ENCODE measurements at places on chromosomes 12 and 14.

GRCh38 chr12:46177837-46178608, 90.8 kb downstream of the SLC38A1 start:
- no peak for DNase-seq

- DNase-seq, result no peak
Observed at GRCh38 chr14:71533390-71533789, 398.8 kb upstream of the RGS6 start.

- no peak for DNase-seq
Observed at GRCh38 chr14:72177251-72177650, 245.0 kb downstream of the RGS6 start.

DNA sequence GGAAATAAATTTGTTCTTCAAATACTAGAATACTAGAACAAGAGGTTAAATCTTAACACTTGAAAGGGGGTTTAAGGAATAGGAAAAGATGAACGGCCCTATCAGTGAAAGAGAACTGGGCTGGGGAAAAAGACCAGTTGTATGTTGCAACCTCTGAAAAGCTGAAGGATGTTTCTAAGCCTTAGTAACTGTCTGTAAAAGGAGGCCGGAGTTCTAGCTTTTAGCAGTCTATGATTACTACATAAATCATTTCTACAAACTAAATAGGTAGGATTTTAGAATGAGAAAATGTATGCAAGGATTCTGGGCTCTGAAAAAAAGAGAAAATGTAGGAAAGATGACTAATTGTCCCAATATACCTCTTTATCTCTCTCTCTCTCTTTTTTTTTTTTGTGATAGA, 4.9 kb downstream of the CERS5 start:
- DNase-seq, result no peak

DNA sequence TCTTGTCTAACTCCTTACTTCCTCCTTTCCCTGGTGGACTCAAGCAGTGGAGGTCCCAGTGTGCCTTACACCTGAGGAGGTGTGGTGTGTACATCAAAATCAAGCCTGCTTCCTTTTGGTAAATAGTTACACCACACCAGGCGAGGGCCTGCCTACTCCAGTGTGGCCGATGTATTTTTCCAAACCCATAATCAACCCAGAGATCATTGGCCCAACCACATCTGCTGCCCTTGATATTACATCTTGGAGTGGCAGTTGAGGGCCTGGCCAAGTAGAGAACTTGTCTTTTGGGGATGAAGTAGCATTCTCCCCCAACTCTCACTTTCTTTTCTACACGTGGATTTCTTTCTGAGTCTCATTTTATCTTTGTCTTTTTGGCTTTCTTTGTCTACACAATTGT, 187.4 kb downstream of the EFCAB11 start:
- no peak for DNase-seq

DNA sequence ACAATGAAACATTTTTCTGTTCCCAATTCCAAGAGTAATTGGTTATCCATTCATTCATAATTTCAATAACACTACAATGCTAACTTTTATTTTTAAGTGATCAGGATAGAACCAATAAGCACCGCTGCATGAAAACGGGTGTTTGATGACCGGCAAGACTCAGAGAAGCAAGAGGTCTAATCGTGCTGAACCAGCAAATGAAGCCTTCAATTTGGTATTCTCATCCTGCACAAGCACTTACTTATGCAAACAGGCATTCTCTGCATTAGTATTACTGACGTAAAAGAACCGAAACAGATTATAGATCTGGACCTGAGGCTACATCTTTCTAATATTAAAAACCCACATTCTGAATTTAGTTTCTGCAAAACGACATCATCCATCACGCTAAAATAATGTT, 67.7 kb downstream of the RBM19 start:
- no peak for DNase-seq

GRCh38 chr12:131914179-131914702, 14.8 kb upstream of the PUS1 start:
- no peak for DNase-seq

DNA sequence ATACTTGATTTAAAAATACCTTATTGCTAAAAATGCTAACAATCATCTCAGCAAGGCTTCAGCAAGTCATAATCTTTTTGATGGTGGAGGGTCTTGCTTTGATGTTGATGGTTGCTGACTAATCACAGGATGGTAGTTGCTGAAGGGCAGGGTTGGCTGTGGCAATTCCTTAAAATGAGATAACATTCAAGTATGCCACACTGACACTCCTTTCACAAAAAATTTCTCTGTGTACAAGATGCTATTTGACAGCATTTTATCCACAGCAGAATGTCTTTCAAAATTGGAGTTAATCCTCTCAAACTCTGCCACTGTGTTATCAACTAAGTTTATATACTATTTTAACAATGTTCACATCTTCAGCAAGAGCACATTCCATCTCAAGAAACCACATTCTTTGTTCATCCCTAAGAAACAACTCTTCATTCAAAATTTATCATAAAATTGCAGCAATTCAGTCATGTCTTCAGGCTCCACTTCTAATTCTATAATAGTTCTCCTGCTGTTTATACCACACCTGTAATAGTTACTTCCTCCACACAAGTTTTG, 16.1 kb downstream of the SCAF11 start:
- no peak for DNase-seq

DNA sequence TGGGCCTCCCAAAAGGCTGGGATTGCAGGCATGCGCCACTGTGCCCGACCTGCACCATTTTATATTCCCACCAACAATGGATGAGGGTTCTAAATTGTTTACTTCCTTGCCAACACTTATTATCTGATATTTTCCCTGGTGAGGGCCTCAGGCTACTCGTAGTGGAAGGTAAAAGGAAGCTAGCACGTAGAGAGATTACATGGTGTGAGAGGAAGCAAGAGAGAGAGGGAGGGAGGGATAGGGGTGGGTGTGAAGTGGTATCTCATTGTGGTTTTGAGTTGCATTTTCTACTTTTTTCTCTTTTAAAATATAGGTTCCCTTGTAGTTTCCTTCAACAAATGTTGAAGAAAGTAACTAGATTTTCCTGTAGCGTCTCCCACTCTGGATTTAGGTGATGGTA, 30.9 kb downstream of the MYO1H start:
- no peak for DNase-seq

- no peak for DNase-seq
Observed at GRCh38 chr12:65961190-65962035, 137.1 kb downstream of the HMGA2 start.

DNA sequence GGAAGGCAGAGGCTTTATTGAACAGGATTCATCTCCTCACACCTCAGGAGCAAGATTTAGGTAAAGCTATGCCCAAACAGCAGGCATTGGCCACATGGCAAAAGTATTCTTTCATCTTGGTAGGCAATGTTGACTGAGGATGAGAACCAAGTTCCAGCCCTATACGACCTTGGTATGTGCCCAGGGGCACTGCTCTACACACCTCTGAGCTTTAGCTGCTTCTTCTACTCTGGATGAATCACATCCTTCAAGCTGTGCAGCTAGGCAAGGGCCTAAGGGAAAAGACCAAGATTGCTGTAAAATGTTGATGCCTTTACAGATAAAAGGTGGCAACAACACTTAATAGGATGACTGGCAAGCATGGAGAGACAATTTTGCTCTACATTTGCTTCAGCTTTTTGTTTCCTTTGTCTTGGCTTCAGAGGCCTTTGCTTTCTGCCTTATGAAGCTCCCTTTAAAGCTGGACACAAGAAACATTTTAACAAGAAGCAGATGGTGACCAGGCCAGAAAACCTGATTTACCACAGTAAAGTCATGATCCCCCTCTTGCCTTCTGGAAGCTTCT, 183.3 kb upstream of the KITLG start:
- no peak for DNase-seq

- DNase-seq, result no peak
Observed at GRCh38 chr12:6615802-6616201, 8.6 kb upstream of the CHD4 start.

GRCh38 chr12:27012239-27012981, 1.8 kb downstream of the TM7SF3 start:
- no peak for DNase-seq

GRCh38 chr12:88529531-88530488, 50.5 kb downstream of the KITLG start:
- no peak for DNase-seq

Measured in 8988T (cell line).